ENCODE measurements at places on chromosomes 16 and 17.

DNA sequence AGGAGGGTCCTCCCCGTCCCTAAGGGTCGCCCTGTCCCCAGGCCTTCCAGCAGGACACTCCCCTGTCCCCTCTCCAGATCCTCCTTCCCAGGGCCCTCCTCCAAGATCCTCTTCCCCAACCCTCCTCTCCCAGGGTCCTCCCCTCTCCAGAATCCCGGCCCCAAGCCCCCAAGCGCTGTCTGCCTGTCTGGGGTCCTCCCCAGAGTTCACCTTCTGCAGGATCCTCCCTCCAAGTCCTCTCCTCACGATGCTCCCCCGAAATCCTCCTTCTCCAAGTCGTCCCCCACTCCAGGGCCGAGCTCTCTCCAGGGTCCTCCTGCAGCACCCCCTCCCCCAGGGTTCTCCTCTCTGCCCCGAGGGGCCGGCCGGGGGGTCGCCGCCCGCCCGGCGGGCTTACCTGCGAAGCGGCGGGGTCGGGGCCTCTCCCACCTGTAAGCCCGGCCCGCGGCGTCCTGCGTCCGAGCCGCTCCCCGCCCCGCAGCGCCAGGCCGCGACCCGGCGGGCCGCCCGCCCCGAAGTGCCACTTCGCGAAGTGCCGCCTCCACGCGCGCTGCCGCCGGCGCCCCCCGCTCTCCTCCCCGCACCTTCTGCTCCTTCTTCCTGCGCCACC, 678 bp upstream of the BAIAP2 start:
- DNase-seq: no peak

GRCh38 chr16:24999856-25000461, 15.2 kb downstream of the ARHGAP17 start:
- DNase-seq: no peak

- DNase-seq: no peak
Measured at GRCh38 chr17:40499551-40500189, 1.8 kb downstream of the TNS4 start.

DNA sequence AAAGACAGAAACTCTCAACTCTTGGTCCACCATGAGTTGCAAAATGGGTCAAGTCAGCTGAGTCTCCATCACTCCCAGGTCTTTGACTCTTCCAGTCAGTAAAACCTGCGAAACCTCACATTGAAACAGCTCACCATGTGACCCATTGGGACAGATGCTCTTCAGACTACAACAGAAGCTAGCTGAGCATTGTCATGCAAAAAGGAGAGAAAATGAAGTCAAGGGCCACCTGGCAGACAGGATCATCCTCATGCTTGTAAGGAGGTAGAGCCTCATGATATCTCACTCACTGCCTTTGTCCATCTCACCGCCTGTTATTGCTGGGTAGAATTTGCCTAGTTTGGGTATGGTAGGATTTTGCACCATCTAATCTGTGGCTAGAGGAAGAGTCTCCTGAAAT, 50.2 kb downstream of the MAF start:
- no peak for DNase-seq

GRCh38 chr16:14002416-14002990, 68.6 kb upstream of the MRTFB start:
- DNase-seq: no peak

DNA sequence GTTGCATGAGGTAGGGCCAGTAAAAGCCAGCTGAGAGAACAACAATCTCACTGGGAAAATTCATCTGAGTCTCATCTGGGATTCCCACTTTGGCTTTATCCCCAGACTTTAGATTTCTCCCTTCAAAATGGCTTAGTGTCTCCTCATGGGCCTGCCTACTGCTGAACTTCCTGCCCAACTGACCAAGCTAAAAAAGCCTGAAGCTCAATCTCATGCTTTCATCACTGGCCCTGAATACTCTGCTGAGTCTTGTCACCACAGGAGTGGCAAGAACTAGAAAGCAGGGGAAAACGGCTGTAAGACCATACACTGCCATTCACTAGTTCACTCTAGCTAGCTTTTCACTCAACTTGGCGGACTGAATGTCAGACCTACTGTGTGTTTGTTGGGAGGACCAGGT, 96.4 kb upstream of the NOG start:
- DNase-seq: no peak

- no peak for DNase-seq
Measured at GRCh38 chr17:67248291-67248690, 3.3 kb upstream of the HELZ start.

GRCh38 chr16:50252082-50252611, 14.2 kb upstream of the ADCY7 start:
- no peak for DNase-seq

- DNase-seq: no peak
Measured at GRCh38 chr17:56608944-56609343, 15.4 kb downstream of the NOG start.

DNA sequence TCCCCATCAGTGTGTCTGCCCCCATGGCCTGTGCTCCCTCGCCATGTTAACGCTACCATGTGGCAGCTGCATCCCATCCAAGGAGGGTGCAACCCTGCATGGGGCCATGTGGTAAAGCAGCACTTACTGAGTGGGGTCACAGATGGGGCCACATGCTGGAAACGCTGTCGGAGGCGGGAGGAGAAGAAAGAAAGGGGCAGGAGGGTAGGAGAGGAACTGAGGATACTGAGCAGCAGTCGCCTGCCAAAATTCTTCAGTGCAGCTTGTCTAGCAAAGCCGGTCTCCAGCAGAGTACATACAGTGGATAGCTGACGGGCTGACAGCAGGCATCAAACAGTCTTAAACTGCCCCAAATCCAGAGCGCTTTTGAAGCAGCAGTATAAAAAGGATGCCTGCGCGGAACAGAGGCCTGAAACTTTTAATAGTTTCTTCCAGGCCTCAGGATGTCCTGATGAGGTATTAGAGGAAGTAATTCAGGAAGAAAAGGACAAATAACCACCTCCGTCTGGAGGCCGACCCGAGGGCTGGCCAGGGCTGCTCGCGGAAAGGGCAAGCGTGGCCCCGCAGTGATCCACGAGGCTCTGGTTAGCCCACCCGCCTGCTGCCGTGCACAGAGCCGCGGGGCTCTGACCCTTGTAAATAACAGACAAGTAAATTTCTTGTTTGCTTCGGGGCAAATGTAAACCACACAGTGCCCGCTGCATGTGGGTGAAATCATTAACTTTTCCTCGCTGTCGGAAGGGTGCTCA, 149.0 kb downstream of the CCDC182 start:
- DNase-seq: no peak

DNA sequence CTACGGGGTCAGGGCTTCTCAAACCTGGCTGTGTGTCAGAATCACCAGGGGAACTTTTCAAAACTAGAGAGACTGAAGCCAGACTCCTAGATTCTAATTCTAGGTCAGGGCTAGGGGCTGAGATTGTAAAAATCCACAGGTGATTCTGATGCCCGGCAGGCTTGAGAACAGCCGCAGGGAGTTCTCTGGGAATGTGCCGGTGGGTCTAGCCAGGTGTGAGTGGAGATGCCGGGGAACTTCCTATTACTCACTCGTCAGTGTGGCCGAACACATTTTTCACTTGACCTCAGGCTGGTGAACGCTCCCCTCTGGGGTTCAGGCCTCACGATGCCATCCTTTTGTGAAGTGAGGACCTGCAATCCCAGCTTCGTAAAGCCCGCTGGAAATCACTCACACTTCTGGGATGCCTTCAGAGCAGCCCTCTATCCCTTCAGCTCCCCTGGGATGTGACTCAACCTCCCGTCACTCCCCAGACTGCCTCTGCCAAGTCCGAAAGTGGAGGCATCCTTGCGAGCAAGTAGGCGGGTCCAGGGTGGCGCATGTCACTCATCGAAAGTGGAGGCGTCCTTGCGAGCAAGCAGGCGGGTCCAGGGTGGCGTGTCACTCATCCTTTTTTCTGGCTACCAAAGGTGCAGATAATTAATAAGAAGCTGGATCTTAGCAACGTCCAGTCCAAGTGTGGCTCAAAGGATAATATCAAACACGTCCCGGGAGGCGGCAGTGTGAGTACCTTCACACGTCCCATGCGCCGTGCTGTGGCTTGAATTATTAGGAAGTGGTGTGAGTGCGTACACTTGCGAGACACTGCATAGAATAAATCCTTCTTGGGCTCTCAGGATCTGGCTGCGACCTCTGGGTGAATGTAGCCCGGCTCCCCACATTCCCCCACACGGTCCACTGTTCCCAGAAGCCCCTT, 10.9 kb downstream of the STH start:
- DNase-seq: no peak

GRCh38 chr16:69393898-69394849, 8.4 kb upstream of the TERF2 start:
- DNase-seq: no peak

DNA sequence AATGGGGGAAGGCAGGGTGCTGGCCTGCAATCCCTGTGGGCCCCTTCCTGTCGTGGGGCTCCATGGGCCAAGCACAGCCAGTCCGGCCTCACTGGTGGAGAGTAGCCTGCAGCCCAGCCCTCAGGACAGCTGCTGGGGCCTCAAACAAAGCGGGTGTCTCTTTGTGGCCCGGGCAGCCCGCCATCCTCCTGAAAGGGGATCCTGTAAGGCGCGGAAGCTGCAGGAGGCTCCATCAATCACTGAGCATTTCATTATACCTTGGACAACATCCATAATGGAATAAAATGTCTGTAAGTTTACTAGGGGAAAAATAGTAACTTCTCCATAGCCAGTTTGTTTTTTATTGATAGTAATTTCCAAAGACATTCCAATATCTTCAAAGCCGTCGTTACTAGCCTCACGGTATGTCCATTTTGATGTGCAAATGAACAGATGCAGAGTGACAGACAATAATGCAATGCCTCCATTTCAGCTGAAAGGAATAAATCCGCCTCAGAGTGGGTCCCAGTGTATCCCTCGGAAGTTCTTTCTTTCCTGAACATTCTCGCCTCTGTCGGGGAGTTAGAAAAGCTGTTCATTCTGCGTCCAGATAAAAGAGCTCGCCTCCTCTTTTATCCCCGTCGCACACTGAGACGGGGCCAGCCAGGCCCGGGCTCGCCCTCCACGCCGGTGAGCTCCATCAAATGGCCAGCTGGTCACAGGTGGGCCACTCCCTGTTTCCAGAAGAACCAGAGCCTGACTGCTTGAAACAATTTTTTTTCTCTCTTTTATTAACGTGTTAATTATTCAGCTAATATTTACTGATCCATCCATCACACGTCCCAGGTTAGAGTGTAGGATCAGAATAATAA, 14.4 kb downstream of the WSCD1 start:
- no peak for DNase-seq

GRCh38 chr17:27669136-27669535, 38.1 kb downstream of the LGALS9 start:
- DNase-seq: no peak

GRCh38 chr16:49201118-49201517, 80.5 kb downstream of the CBLN1 start:
- DNase-seq: no peak

DNA sequence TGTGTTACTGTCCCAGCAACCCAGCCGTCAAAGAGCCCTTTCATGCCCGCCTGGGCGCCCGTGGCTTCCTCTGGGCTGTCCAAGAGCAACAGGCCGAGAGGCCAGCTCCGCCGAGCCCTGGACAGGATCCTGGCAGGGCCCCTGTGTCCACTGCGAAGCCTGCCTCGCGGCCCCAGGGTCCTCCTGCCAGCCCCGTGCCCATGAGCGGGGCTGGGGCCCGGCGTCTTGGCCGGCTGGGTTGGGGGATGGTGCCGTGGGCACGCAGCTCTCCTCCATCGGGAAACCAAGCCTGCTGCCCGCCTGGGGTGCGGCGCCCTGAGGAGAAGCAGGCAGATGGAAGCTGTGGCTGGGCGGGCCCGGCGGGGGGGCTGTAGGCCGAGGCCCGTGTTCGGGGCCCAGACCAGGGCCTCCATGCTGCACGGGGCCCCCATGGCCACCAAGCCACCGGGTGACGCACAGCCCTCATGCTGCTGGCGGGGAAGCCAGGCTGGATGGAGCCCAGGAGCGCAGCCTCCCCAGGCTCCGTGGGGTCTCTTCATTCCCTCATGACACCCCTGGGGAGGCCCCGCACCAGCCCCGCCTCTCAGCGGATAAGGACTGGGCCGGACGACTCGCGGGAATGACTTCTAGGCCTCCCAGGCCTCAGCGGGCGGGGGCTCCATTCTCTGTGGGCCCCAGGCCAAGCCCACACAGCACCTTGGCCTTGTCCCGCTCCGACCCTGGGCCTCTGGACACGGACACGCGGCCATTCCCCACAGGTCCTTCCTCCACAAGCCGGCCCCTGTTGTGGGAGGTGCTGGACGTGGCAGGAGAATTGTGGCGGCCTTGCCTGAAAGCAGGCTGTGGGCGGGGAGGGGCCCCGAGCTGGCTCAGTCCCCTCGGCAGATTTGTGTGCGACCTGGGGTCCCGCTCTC, at the start of gene C1QTNF8:
Gene C1QTNF8, minus strand, starts transcription at position 76 of the 914 bp plus-strand sequence. CDS start 1,322 bp downstream, outside the sequence.
- no peak for DNase-seq

DNA sequence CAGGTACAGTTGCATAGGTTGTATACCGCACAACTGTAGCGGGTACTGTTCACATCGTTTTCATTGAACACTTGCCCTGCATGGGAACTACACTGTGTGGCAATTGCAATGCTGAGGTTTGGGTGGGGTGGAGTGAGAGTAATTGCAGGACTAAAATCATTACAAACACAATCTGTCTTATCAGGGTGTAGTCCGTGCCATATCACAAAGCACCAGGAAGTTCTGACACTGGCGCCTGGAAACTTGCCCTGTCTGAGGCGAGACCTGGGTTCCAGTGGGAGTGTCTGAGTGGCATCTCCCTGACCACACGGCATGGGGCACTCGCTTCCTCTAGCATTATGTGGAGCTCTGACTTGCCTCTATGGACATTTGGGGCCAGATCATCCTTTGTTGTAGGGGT, 153.4 kb downstream of the RGS9 start:
- DNase-seq: no peak

DNA sequence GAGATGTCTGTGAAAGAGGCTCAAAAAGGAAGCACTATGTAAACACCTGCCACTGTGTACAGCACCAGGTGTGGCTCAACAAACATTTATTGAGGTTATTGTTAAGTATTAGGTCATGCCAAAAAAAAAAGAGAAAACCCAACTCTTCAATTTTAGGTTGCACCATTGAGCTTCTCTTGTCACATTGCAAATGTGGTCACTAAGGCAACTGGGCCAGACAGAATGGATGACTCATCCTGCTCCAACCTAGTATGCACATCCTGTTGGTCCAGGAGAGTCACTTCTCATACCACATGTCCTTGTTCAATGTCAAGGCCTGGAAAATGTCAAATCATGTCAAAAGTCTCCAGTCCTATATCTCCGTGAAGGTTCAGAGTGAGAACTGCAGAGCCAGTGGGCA, 25.0 kb downstream of the HOXB1 start:
- peak; percentile 89 for DNase-seq

- DNase-seq: no peak
Measured at GRCh38 chr17:72943826-72944689, 148.4 kb downstream of the SLC39A11 start.

- no peak for DNase-seq
Measured at GRCh38 chr16:87210894-87211293, 106.3 kb downstream of the C16orf95 start.

Data from activated CD4-positive, alpha-beta T cell treated with anti-CD3 and anti-CD28 coated beads, Interleukin-10, Interleukin-2, amounts not matched to agents 100 ng/mL and 50 ng/mL, durations not matched to agents 16 hours and 8 hours (primary cell).